A549 treated with AZD2906 at 1 μM for 4 hours (cell line): ENCODE measurements at places on chromosomes 5 and 9. TPM values are rescaled to one million over a fixed set of nuclear protein-coding genes. Genes with fewer than 3 reads are reported as not detected.

MYMK gene
- not detected in 5 replicates for total RNA-seq

TMC1 gene
- total RNA-seq: 0.02 to 0.10 TPM (median 0.07 TPM) in 4 of 5 replicates, not detected in the other

GAS1 gene
- 0.09 to 0.19 TPM (median 0.12 TPM) in 5 replicates for total RNA-seq

IL7R gene
- 0.25 to 0.49 TPM (median 0.30 TPM) in 5 replicates for total RNA-seq

SPINK4 gene
- total RNA-seq: not detected in 5 replicates

CER1 gene
- total RNA-seq: not detected in 5 replicates

SKIC3 gene
- total RNA-seq: 17.3 to 24.2 TPM (median 21.6 TPM) in 5 replicates

TLX3 gene
- total RNA-seq: not detected in 5 replicates

CNTNAP3B gene
- 14.4 to 18.0 TPM (median 15.0 TPM) in 5 replicates for total RNA-seq

BASP1 gene
- 183 to 220 TPM (median 215 TPM) in 5 replicates for total RNA-seq

SOX30 gene
- total RNA-seq: 0.03 TPM in 1 of 5 replicates, not detected in the others

KLHL3 gene
- 0.08 to 0.49 TPM (median 0.23 TPM) in 5 replicates for total RNA-seq

ZBTB5 gene
- 6.4 to 7.3 TPM (median 6.9 TPM) in 5 replicates for total RNA-seq

IL33 gene
- 0.23 to 0.61 TPM (median 0.25 TPM) in 5 replicates for total RNA-seq

AHRR gene
- total RNA-seq: 4.4 to 5.2 TPM (median 4.8 TPM) in 5 replicates

SPINK6 gene
- 0.28 to 0.75 TPM (median 0.36 TPM) in 5 replicates for total RNA-seq
